ENCODE measurements at places on chromosomes 2 and 18.

GRCh38 chr2:134599236-134599635 lies 119.6 kb downstream of the TMEM163 start:
- DNase-seq: no peak

DNA sequence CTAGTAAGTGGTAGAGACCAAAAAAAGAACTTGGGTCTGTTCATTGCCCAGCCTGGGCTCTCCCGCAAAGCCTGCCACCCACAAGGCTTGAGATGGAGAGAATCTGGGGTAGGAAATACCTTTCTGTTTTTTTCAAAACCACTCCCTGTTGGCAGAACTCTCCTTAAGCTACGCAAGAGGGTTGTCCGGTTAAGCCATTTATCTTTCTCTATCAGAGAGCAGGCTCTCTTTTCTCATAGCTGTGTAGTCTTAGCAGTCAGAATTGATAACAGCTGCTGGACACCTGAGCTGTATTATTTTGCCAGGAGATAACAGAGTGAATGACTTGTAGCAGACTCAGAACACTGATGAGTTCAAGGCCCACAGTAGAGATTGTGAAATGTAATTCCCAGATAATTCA lies 1088.1 kb downstream of the TSN start:
- no peak for DNase-seq

GRCh38 chr2:14602309-14602708 lies 30.2 kb upstream of the LRATD1 start:
- DNase-seq: no peak

DNA sequence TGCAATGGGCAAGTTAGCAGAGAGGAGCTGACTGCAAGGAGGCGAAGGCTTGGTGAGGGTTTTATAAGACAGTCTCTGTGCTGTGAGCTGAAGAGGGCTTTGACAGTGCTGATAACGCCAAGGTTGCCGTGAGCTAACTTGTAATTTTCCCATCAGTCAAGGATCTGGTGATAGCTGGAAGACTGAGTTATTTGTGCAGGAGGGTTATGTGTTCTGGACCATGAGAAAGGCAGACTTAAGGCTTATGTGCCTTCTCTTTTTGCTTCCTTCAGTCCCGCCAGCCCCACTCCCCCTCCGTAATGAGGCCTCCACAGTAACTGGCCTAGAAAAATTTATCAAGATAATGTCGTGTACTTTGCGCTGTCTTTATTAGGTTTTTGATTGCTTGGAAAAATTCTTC lies 94.6 kb downstream of the RTP5 start:
- no peak for DNase-seq

- no peak for DNase-seq
Observed at GRCh38 chr2:15155959-15156574, 405.1 kb downstream of the NBAS start.

GRCh38 chr2:45778720-45779171 lies 127.3 kb downstream of the PRKCE start:
- peak; percentile 73 for DNase-seq

- DNase-seq: no peak
Observed at GRCh38 chr18:45993438-45993837, 26.3 kb upstream of the EPG5 start.

DNA sequence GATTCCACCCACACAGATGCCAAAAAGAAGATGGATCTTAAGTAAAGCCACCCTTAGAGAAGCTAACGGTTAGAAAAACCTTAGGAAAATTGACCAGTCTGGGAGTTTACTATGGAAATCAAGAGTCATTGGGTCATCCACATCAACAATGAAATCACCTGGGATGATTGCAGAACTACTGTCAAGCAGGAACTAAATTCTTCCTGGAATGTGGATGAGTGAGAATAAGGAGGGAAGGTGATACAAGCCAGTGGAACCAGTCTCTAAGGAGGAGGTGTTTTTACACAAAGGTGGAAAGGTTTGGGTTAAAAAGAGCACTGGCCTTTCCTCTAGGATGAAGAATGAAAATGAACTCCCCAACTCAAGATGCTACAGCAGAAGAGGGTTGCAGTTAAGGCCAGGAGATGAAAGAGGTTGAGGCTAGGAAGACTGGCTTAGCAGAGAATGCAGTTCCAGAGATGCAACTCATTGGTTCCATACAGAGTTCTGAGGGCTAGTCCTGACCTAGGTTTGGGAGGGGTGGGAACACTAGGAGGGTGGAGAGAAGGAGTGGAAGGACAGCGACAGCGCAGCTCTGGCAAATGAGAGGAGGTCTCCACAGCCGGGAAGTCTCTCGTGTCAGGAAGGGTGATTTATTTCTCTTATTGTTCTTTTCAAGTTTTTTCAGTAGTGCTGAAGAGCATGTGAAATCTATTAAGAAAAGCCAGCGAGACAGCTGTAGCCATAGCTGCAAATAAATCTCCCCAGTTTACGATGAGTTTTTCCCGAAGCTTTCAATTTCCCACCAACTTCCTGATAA lies 27.7 kb upstream of the KDM3A start:
- peak; percentile 28 for DNase-seq

GRCh38 chr18:74438091-74438490 lies 19.0 kb downstream of the DIPK1C start:
- DNase-seq: no peak

DNA sequence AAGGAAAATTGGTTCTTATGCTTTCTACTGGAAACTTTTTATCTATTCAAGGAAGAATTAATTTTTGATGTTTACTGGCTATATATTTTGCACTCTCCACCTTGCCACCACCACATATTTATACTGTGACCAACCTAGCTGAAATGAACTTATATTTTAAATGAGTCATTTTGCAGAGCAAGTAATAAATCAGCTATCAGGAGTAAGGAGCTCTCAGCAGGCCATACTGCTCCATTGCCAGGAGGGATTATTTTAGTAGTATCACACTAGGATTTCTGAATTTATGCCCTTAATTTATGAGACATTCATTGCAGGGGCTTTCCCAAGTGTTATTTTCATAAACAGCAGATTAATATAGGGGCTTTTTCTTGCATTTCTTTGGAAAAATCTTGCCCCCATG lies 125.8 kb upstream of the CYP1B1 start:
- DNase-seq: no peak

DNA sequence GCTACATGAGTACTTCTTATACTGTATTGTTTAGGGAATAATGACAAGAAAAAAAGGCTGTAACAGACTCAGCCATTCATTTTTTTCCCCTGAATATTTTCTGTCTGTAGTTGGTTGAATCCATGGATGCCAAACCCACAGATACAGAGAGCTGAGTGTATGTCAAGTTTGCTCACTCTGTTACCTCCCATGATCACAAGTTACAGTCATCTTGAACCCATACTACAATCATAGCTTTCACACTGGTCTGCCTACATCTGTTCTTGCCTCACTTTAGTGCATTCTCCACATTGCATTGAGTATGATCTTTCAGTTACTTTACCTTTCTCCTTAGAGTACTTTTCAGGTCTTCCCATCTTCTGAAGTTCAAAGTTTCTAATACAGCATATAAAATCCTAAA lies 94.0 kb downstream of the BIRC6 start:
- no peak for DNase-seq

- DNase-seq: no peak
Observed at GRCh38 chr2:96431319-96431718, 73.8 kb downstream of the NEURL3 start.

DNA sequence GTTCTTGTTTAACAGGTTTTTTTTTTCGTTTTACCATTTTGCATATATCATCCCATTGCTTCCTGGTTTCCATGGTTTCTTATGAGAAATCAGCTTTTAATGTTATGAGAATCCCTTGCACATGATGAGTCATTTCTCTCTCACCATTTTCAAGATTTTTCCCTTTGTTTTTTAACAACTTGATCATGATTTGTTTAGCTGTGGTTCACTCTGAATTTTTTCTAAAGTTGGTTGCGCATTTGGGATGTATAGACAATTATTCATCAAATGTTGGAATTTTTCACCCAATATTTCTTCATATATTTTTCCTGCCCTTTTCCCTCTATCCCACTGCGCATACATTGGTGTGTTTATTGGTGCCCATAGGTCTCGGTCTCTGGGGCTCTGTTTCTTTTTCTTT lies 42.4 kb upstream of the BIN1 start:
- no peak for DNase-seq

DNA sequence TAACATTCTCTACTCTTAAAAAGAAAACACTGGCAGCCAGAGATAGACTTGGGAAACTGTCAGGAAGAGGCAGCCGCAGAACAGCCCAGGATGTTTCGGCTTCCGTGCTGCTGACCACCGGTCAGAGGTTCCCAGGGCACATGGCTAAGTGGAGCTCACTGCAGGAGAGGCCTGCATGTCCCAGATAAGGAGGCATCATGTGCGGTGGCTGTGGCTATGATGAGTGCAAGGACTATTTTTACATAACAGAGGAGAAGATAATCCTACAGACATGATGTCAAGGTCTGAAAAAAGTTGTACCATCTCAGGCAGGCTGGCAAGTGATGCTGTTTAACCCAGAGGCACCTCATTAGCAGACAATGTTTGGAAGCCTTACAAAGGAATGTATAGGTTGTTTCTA lies 252.3 kb downstream of the CYRIA start:
- DNase-seq: no peak

DNA sequence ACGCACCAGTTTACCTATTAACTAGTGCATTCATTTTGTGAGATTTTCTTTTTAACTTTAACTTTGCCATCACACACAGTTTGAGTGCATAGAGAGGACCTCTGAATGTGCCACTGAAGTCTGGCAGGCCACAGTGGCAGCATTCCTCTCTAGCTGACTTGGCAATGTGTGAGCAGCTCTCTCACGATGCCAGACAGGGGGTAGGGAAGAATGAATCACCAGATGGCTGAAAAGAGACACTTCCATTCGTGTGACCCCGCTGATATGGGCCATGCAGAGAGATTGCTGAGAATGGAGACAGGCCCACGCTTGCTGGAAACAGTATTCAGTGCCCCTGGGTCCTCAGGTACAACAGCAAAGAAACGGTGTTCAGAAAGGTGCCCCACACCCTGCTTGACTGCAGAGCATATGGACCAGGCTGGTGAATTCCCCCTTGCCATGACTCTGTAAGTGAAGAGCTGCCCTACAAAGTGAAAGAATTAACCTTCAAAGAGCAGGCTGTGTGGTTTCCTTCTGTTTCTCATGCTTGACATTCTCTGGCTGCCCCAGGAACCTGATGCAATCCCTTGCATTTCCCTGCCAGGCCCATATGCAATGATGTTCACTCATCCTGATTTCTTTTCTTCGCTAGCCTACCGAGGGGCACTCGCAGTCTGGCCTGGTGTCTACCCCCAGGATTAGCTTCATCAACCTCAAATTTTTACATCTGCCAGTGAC lies 236.1 kb downstream of the CDH20 start:
- DNase-seq: no peak

DNA sequence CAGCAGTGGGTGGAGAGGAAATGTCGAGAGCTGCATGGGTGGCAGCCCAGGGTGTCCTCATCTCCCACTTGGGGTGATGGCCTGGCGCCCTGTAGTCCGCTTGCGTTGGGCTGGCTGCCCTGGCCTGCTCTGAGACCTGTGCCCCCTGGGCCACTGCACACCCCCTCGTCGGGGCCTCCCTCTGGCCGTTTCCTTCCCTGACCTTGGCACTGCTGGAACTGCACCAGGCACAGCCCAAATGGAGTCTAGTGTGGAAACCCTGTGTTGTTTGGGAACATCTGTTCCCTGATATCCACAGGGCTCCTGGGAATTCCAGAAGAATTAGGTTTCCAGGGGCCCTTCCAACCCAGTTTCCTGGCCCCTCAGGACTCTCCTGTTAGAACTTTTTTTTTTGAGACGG lies 13.9 kb downstream of the EFHD1 start:
- DNase-seq: no peak

- DNase-seq: no peak
Observed at GRCh38 chr2:10001586-10001985, 41.8 kb upstream of the KLF11 start.

DNA sequence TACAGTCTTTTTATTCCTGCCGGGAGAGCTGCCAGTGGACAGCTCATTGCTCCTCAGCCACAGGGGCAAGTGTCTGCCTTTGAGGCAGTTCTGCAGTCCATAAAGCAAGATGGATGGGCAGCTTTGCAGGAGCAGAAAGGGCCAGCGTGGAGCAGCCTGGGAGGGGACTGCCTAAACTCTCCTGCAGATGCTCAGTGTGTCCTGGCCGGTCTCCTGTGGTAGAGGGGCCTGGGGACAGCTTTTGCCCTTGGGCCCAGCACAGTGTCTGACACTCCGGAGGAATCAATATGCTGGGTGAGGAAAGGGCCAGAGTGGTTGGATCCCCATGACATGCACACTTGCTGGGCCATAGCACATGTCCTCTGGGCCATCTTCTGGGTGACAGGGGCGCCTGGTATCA lies 65.7 kb upstream of the DAPL1 start:
- DNase-seq: no peak

DNA sequence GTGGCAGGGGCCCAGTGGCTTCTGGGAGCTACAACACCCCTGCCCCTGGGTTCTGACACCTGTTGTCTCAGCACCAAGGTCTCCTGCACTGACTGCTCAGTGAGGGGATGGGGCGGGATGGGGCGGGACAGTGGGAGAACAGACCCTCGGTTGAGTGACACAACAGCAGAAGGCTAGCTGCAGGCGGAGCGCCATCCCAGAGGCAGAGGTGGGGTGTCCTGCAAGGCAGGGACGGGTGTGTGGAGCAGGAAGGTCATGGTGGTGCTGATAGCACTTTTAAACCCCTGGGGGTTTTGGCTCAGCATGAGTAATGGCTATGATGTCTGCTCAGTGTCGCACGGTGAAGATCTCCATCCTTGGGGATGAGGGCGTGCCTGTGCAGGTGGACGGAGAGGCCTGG lies 105.1 kb downstream of the DGKD start:
- DNase-seq: no peak

DNA sequence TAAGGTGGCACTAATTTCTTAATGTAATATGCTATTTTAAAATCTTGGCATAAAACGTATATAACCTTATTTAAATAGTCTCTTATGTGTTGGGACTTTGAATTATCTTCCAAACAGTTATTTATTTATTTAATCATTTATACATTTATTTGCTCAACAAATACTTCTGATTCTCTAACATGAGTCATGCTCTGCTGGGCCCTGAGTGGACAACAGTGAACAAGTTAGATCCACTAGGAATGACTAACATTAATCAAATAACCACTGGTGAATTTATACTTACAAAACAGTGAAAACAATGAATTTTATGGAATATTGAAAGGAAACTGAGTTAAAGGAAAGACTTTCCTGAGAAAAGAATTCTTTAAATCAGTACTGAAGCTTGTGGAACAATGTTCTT lies 1257.2 kb upstream of the CHAC2 start:
- DNase-seq: no peak

GRCh38 chr18:5961097-5961827 lies 65.9 kb upstream of the TMEM200C start:
- no peak for DNase-seq

DNA sequence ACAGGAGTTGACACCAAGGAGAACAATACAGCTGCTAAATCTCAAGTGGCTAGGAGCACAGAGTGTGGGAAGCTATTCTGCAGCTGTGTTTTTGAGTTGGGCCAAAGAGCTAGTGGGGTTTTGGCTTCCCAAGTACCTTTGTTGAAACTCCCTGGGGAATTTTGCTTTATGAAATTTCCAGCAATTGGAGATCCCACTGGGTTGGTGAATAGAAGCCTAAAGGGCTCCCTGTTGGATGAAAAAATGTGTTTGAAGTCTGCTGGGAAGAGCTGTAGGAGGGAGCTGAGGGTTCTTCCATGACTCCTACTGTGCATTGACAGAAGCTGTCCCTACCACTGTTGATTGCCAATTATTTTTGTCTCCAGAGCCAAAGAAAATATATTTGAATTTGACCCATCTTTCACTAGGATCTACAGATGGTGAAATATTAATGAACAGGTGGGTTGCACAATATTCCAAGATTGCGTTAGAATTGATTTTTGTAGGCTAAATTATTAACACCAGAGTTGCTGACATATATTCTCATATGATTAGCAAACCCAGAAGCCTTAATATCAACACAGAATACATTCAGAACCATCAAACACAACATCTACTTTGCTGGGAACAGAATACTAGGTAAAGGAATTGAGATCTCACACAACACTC lies 95.4 kb upstream of the CYP1B1 start:
- no peak for DNase-seq

All from KBM-7 (cell line).